A549 treated with Mapracorat at 1 μM for 4 hours (cell line): ENCODE measurements at places on chromosomes 3 and 15. TPM values are rescaled to one million over a fixed set of nuclear protein-coding genes. Genes with fewer than 3 reads are reported as not detected.

The CNTN4 gene
- not detected in 5 replicates for total RNA-seq

The CCR9 gene
- not detected in 5 replicates for total RNA-seq

The PP2D1 gene
- total RNA-seq: not detected in 5 replicates

The TLR9 gene
- 0.07 TPM in 1 of 5 replicates, not detected in the others for total RNA-seq

The ARL14 gene
- total RNA-seq: 0.22 to 0.58 TPM (median 0.40 TPM) in 5 replicates

The GOLGA8J gene
- total RNA-seq: 0.12 to 0.17 TPM in 2 of 5 replicates, not detected in the others

The P2RY13 gene
- not detected in 5 replicates for total RNA-seq

The NOX5 gene
- total RNA-seq: 0.21 to 0.43 TPM (median 0.30 TPM) in 5 replicates

The EXD1 gene
- not detected in 5 replicates for total RNA-seq

The CFAP100 gene
- not detected in 5 replicates for total RNA-seq

The CCR4 gene
- total RNA-seq: 0.04 to 0.13 TPM (median 0.06 TPM) in 3 of 5 replicates, not detected in the others

The GPR27 gene
- 2.2 to 3.9 TPM (median 3.1 TPM) in 5 replicates for total RNA-seq

The CHRFAM7A gene
- 4.6 to 8.9 TPM (median 7.4 TPM) in 5 replicates for total RNA-seq

The UBE2Q2 gene
- 35.4 to 44.2 TPM (median 40.0 TPM) in 5 replicates for total RNA-seq

The HRG gene
- not detected in 5 replicates for total RNA-seq
